ENCODE measurements at places on chromosomes 2 and 18.

DNA sequence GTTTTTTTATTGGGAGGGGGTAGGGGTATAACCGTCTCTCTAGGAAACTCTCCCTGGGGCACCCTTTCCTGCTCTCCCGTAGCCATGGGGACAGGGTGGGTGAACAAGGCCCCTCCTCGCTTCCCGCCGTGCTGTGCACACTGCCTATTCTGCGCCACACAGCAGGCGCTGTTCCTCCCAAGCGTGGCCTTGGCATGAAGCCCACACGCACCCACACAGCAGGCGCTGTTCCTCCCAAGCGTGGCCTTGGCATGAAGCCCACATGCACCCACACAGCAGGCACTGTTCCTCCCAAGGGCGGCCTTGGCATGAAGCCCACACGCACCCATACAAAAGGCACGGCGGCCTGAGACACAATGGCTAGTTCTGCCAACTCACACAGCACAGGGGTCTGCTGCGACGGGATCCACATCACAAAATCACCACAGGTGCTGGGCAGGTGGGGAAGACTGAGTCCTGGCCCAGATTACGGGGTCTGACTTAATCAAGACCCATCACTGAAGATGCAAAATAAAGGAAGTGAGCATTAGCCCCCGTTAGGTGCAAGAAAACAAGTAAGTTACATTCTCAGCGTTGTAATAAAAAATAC, 46.6 kb upstream of the TPO start:
- DNase-seq, result no peak

DNA sequence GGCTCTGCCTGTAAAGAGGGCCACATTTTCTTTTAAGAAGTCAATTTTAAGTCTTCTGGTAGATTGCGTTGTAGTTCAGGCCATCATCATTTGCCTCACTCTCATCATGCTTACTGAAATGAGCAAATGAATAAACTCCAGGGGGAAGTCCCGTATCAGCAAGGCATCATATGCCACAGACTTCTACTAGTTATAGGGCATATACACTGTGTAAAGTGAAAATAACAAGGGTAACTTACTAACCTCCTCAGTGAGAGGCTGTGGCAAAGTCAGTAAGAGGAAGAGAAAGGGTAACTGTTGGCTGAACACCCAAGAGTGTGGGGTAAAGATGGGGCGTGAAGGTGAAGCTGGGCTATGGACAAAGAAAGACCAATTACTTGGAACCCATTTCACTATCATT, 456.2 kb downstream of the SPAG16 start:
- no peak for DNase-seq

DNA sequence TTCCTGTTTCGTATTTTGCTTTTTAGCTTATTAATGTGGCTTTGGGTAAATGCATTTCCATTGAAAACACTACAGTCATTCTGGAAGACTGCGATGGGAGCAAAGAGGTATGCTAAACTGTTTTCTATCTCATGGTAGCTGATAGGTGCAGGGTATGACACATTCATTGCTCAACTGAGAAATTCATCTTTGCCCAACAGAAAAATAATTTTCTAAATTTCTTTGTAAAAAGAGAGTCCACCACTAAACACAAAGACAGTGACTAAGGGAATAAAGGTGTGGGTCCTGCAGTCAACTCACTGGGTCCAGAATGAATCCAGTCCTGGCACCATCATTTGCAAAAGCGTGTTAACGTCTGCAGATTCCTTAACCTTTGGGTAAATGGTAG, 19.9 kb downstream of the ERMN start:
- no peak for DNase-seq

- DNase-seq, result no peak
These were observed 21.3 kb upstream of the ARL5A start for GRCh38 chr2:151849413-151850010.

All from AG04450 (cell line).